Upper lobe of right lung (tissue), 1 donor: ENCODE measurements at places on chromosomes 2 and 18.

GRCh38 chr2:121473512-121473911, 57.2 kb upstream of the RNU4ATAC start:
- DNase-seq, result no peak

- DNase-seq, result no peak
Observed at GRCh38 chr18:31591113-31591512, 564 bp upstream of the TTR start.

DNA sequence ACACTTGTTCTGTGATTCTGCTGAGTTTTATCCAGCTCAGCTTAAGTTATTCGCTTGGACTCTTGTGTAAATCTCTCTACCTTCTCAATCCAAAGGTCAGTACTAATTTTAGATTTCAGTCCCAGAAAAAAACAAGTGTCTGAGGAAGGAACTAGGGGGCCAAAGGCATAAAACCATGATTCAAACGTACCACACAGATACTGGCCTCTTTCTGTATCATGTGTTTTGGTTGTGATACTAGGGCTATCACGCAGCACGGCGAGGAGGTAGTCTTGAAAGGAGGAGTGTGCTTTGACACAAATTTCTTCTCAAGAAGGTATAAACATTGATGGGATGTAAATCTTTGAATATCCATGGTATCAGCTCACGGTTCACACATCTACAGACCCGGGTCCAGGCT, 8.3 kb downstream of the SERPINE2 start:
- no peak for DNase-seq

- no peak for DNase-seq
Observed at GRCh38 chr2:121545257-121545656, 14.6 kb downstream of the RNU4ATAC start.

DNA sequence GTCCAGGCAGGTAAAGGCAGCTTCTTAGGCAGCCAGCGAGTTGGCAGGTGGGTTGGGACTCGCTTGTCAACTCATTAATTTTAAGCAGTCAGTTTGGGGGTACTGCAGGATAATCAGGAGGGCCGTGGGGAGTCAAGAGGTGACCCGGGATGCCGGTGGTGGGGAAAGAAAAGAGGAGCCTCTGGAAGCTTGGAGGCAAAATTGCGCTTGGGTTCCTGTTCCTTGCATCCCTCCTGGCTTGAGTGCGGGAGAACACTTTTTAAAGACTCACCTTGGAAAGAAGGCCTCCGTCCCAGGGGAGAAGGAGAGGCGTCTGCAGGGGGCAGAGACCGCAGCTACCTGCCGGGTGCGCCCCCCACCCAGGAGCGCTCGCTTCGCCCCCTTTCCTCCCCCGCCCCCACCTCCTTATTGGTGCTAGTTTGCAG, at the start of gene KCNJ3:
Gene KCNJ3 (plus strand): TSS at position 400 of the 425 bp plus-strand sequence. CDS start 81 bp downstream, outside the sequence.
- DNase-seq, result no peak

DNA sequence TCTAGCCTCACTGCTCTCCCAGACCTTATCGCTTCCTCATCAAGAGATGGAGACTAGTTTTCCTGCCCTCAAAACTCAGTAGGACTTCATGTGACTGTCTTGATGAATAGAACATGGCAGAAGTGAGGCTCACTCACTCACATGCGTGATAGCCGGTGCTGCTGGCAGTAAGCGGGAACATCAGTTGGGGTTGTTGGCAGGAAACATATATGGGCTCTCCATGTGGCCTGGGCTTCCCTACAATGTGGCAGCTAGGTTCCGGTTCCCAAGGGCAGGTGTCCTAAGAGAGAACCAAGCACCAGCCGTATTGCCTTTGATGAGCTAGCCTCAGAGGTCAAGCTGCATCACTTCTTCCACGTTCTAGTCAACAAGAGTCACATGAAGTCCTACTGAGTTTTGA, 15.2 kb upstream of the FAHD2A start:
- DNase-seq, result peak; percentile 19

DNA sequence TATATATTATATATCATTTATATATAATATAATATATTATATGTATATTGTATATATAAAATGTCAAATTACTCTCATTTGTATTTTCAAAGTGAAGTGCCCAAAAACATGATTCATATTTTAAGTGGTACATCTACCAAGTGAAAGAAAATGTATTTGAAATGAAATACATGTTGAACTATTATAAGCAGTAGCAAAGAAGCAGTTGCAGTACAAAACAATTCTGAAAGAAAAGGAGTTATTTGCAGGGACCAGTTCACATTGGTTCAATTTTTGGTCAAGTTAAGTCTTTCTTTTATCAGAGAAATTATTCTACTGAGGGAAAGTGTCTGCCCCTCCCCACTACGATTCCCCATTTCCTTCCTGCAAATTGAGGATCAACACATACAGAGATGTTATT, 51.9 kb downstream of the APLF start:
- no peak for DNase-seq

DNA sequence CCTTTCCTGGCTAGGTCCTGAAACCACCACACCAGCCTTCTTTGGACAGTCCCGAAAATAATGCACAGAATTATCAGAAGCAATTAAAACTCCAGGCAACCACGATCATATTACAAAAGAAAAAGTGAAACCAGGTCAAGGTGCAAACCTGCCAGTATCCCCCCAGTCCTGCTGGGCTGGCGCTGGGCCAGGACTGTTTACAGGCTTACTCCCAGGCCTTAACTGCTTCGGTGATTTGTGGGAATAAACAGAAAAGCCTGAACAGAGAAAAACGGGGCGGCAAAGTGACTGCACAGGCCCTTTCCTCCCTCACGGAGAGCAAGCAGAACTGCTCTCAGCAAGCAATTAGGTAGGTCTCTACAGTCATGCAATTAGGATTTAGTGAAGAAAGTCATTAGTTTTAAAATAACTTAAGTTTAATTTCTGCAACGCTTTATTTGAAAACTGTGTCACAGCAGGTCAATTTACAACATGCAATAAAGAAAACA, 1.3 kb downstream of the HDAC4 start:
- DNase-seq, result peak; percentile 74

GRCh38 chr2:114543236-114543766, 100.9 kb downstream of the DPP10 start:
- DNase-seq, result no peak

DNA sequence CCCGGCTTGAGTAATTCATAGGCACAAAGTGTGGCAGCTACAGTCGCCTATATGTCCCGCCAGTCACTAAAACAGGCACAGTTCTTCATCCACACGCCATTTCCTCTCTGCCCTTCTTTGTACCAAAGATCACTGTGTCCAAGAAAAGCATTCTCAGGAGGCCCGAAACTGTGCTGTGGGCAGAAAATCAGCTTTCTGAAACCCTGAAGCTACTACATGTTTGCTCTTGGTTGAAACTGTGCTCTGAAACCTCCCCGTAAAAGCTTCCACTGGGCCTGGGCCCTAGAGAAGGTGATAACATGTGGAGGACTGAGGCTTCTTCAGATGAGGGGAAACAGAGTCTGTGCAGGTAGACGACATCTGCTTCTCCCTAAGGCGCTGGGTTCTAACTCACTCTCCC, 75.6 kb upstream of the ID2 start:
- DNase-seq, result no peak

DNA sequence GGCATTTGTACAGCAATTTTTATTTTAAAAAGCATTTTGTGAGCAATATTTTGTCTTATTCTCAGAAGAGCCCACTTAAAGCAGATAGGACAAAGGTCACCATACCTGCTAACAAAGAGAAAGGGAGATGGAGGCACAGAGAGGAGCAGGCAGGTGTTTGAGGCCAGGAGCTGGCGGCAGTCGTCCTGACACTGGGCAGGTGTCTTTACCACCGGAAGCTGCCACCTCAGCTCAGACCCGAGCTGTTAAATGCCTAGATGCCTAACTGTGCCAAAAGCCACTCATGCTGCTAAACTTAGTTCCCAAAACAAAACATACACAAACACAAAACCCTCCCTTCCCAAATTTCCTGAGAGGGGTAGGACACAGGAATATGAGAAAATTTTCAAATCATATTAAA, 120.9 kb downstream of the CNTNAP5 start:
- no peak for DNase-seq
